Activated CD4-positive, alpha-beta T cell treated with anti-CD3 and anti-CD28 coated beads, Interleukin-2, amount 50 U/mL, for 16 hours (primary cell): ENCODE measurements at places on chromosomes 11 and 22.

DNA sequence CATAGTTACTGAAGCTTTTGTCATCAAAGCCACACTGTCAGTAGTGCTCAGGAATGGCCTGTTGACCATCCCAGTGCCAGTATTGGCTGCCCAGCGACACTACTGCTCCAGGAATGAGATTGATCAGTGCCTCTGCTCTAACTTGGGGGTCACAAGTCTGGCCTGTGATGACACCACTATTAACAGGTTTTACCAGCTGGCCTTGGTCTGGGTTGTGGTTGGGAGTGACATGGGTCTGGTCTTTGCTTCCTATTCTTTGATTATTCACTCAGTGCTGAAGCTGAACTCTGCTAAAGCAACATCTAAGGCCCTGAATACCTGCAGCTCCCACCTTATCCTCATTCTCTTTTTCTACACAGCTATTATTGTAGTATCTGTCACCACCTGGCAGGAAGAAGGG, 21.5 kb downstream of the OR56B4 start:
- DNase-seq, result no peak

GRCh38 chr22:29268511-29269229, 602 bp downstream of the EWSR1 start:
- DNase-seq, result peak; percentile 33

DNA sequence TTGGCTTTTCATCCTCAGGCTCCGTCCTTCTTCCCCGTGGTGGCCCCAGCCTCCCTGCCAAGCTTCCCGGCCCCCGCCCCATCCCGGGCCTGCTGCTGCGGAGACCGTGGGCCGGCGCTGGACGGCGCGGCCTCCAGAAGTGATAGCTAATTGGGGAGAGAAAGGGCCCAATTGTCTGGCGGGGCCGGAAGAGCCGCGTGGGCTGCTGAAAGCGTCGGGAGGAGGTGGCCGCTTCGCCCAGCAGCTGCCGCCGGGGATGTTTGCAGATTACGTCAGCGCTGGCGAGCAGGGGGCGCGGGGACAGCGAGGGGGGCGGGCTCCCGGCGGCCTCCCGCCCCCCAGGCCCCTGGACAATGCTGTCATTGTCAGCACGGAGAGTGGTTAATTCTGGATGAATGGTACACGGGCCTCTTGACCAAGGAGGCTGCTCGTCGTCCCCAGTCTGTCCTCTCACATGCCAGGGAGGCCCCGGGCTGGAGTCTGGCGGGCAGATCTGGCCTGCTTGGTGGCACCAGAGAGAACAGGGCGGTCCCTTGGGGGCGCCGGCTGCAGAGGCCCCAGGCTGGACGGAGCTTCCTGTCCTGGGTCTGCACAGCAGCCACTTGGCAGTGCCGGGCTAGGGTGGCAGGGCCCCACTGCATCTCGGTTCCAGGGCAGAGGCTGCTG, 1.6 kb downstream of the SMIM38 start:
- DNase-seq, result no peak

DNA sequence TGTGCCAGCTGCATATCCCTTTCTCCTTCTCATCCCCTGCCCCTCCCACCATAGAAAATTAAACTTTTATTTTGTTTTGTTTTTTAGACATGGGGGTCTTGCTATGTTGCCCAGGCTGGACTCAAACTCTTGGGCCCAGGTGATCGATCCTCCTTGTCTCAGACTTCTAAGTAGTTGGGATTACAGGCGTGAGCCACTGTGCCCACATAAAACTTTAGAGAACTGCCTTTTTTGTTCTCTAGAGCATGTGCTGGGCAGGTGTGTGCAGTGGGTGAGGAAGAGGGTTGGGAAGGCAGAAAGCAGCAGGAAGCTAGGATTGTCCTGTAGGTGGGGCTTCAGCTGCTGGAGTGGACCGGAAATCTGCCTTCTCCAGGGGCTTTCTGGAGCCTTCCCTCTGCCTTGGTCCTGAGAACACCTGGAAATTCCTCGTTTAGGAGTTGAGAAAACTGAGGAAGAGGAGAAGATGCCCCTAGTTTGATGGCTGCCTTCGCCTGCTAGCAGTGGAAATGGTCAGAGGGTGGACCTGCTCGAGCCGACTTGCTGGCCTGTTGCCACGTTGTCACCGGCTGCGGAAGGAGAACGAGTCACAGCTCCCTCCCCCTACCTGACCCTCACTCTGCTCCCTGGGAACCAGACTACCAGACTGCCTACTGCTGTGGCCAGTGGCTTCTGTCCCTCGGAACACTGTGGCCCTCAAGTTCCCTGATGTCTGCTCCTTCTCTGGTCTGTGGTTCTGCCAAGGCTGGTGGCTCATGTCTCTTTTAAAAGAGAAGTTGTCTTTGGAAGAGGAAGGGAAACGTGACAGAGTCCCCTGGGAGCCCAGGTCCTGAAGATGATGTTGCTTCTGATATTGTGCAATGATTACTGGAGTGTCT, 4.0 kb downstream of the ST14 start:
- no peak for DNase-seq

DNA sequence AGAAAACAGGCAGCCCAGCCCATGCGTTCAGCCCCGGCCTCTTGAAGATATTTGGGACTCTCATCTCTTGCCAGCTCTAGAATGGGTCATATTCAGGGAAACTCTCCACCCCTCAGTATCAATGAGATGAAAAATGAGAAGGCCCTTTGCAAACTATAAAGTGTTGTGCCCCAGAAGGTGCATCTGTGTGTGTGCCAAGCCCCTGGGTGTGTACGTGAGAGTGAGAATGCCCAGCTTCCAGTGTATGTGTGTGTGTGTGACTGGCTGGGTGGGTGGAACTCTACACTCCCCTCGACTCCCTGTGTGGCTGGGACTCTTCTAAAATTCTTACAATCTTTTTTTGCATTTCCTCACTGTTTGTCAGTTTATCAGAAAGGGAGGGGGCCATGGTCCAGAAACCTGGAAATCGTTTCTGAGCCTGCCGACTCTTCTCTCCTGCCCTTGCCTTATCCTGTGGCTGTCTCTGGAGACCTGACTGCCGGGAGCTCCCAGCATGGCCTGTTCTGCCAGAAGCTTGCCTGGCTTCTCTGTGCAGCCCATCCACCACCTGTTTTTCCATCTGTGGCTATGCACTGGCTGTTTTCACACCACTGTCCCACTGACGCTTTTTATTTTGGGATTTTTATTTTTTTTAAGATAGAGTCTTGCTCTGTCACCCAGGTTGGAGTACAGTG, 1.2 kb downstream of the P2RY6 start:
- DNase-seq, result no peak
